NB4 (cell line): ENCODE measurements at places on chromosomes 12 and 14.

DNA sequence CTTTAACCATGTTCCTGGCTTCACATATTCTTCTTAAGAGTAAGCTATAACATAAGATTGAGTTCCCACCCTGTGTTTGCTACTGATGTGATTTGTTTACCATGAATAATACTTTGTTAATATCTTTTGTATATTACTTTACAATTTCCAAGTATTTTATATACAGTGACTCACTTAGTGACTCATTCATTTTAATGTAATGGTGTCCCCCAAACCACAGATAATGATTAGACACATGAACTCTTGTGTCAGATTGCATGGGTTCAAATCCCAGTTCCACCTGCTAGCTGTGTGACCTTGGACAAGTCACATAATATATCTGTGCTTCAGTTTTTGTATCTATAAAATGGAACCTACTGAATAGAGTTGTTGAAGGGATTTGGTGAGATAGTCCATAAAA, 76.1 kb downstream of the MYF5 start:
- no peak for DNase-seq

DNA sequence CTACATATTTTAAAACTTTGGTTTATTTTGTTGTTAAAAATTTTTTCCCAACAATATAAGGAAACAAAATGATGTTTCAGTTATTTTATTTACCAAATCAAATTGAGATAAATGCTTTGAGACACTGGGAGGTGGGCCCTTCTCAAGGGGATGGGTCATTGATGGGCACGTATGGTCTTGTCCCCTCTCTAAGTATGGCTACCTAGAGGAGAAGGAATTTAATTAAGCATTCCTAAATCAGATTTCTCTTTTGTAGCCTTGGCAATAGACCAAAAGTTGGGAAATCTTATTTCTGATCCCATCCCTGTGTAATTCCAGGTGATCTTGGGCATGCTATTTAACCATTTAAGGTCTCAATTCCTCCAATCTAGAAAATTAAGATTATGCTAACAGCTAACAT, 79.0 kb downstream of the SCN8A start:
- no peak for DNase-seq

DNA sequence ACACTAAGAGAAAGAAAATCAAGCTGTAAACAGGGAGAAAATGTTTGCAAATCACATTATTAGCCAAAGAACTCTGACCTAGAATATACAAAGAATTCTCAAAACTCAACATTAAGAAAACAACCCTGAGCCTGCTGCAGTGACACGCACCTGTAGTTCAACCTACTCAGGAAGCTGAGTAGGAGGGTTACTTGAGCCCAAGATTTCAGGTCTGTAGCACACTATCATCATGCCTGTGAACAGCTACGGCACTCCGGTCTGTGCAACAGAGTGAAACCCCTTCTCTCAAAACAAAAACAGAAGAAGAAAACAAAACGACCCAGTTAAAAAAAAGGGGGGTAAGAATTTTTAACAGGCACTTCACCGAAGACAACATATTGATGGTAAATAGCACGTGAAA, 20.8 kb downstream of the SAV1 start:
- no peak for DNase-seq

DNA sequence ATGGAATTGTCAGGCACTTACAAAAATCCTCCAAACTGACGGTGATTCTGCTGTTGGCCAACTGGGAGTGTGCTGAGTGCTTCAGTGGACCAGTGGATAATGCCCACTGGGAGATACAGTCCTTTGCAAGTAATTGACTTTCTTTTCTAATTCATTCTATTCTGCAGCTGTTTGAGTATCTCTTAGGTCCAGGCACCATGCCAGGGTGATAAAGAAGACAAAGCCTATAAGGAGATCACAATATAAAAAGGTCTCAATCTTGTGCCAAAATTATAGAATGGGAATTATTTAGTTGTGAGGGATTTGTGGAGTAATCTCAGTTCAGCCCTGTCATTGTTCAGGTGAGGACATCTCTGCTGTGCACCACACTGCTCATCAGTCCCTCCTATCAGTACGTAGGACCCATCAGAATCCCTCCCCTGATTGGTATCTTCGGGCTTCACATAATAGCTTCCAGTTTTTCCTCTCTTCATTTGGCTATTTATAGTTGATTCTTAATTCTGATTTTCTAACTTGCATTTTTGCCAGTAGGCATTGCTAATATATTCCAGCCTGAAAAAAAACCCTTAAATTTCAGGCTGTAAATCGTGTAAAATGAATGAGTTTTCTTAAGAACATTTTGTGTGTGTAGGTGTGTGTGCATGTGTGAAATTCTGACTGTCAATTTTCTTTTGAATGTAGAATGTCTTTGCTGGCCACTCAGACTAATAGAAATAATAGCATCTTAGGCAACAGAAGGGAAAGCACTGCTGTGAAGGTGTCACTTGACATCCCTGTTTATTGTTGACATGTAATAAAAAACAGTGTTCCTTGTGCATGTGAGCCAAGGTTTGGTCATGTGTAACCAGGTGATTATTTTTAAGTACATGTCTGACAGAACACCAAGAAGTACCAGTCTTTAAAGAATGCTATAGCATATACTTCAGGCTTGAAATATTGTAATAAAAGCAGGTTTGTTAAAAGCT, 457.6 kb upstream of the RGS6 start:
- no peak for DNase-seq

GRCh38 chr12:112333019-112333418, 49.2 kb downstream of the HECTD4 start:
- no peak for DNase-seq
